Frontal cortex (tissue), 4 donors: ENCODE measurements at places on chromosomes 3 and 15.

- no peak for DNase-seq
Observed at GRCh38 chr15:43880406-43881194, 53.8 kb downstream of the WDR76 start.

DNA sequence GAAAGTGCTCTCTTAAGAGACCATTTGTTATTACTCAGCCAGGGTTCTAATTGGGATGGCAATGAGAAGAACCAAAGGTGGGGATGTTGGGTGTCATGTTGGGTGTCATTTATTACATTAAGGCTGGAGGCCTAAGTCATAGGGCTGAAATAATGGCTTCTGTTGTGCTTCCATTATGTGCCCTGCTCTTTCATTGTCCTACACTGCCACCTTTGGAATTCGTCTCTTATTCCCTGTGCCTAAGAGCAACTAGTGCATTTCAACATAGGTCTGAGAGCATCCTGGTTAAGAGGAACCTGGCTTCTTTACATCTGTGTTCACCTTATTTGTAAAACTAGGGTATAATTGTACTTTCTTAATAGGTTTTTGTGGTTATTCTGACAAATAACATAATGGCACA is 32.2 kb downstream of the RIOX2 start:
- no peak for DNase-seq

DNA sequence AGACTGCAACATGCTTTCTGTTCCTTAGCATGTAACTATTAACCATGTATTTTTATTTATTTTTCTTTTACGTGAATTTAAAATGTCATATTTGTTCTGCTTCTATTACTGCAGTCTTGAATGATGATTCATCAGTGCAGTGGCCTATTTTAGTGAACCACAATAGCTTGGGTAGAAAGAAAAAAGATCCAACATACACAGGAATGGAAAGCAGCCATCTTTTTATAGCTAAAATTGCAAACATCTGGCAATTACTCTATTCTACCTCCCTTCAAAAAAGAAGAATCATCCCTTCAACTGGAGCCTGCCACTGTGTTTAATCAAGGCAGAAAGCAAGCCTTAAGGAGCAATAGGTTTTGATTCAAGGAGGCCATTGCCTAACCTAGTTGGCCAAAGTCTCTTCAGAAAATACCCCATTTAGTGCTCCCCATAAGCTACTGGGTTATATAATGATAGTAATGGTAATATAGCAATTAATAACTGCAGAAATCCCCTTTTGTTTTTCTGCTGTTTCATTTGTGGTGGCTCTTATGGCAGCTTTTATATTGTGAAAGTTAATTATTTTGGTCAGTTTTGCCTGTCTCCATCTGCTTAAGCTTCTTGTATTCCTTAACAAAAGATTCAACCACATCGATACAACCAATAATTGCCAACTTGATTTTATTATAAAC is 267.3 kb downstream of the LPP start:
- no peak for DNase-seq

DNA sequence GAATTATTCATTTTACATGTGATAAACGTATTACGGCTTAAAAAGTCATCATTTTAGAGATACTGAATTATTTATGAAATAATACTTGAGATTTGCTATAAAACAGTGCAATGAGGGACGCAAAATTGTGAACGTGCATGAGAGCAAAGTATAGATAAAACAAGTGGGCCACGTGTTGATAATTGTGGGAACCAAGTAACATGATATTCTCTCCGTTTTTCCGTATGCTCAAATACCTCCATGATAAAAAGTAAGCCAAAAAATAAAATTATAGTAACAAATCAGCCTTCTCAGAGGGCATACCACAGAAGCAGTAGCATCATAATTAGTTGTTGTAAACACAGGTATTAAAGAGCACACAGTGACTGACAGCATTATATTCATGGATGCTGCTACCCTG is 42.6 kb downstream of the SFMBT1 start:
- DNase-seq, result no peak
